ENCODE measurements at places on chromosomes 3 and 15. TPM values are rescaled to one million over a fixed set of nuclear protein-coding genes. Genes with fewer than 3 reads are reported as not detected.

DNA sequence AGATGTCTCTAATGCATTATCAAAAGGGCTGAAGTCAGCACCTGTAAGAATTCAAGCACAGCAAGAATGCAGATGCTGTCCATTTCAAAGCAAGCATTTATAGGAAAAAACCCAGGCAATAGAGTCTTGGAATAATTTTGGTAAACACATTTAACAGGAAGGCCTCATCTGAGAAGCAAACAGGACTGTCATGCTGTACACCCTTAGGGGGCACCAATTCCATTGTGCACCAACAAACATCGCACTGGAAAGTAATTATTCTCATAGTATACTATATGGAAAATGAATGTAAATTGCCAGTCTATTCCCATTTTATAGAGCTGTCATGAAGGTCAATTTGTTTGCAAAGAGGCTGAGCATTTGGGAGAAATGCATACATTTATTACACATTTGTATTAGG lies 247.3 kb upstream of the SUCLG2 start:
- no peaks in the 10 kb centered on the region for H3K27me3 ChIP-seq
- H3K36me3 ChIP-seq: no peaks in the 10 kb centered on the region
- no peaks in the 10 kb centered on the region for H3K4me1 ChIP-seq
- no peak overlapping the region for H3K4me3 ChIP-seq

- DNase-seq: no peak
- no peaks in the 10 kb centered on the region for H3K4me1 ChIP-seq
- no peaks in the 10 kb centered on the region for H3K27me3 ChIP-seq
- H3K4me3 ChIP-seq: no peak overlapping the region
- no peak overlapping the region for H3K27ac ChIP-seq
- no peaks in the 10 kb centered on the region for H3K36me3 ChIP-seq
These were observed 37.6 kb upstream of the UBE2E2 start for GRCh38 chr3:23165571-23165970.

DNA sequence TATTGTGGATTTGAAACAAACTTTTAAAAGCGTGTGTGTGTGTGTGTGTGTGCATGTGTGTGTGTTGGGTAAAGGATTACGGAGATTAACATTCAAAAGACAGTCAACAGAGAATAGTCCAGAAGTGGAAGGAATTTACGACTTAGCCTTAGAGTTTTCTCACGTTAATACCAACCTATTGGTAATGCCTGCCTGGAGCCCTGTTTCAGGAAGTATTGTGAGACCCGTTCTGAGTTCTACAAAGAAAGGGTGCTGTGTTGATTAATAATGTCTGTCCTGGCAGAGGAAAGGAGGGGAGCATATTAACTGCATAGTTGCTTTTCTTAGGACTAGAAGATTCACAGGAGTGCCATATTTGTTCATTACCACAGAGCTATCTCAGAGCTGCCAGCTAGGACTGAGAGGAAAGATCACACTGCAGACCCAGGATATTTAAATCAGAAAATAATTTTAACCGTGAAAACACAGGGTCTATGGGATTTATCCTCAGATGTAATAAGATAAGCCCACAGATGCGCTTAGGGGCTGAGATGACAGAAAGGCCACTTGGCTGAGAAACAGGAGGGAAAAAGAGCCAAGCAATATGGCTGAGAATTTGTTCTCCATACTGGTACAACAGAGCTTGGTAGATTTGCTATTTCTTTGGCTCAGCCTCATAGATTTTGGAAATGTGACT lies 40.5 kb upstream of the FRMD4B start:
- H3K27me3 ChIP-seq: no peaks in the 10 kb centered on the region
- H3K36me3 ChIP-seq: no peaks in the 10 kb centered on the region
- no peak overlapping the region for H3K4me3 ChIP-seq
- H3K27ac ChIP-seq: no peak overlapping the region
- H3K4me1 ChIP-seq: no peaks in the 10 kb centered on the region

- no peaks in the 10 kb centered on the region for H3K27me3 ChIP-seq
- no peak overlapping the region for H3K27ac ChIP-seq
- H3K36me3 ChIP-seq: no peaks in the 10 kb centered on the region
- no peak overlapping the region for H3K4me3 ChIP-seq
- no peaks in the 10 kb centered on the region for H3K4me1 ChIP-seq
These were observed 18.7 kb downstream of the P2RY14 start for GRCh38 chr3:151259664-151260063.

GRCh38 chr15:37217567-37217966 lies 117.2 kb upstream of the MEIS2 start:
- H3K27me3 ChIP-seq: no peaks in the 10 kb centered on the region
- no peak overlapping the region for H3K4me3 ChIP-seq
- peaks cover 15% of the 10 kb centered on the region for H3K4me1 ChIP-seq
- DNase-seq: no peak
- H3K27ac ChIP-seq: peak overlapping the region; percentile 90

GRCh38 chr3:5638550-5638949 lies 451.0 kb downstream of the EDEM1 start:
- no peaks in the 10 kb centered on the region for H3K36me3 ChIP-seq
- no peaks in the 10 kb centered on the region for H3K27me3 ChIP-seq
- H3K4me1 ChIP-seq: no peaks in the 10 kb centered on the region
- DNase-seq: no peak
- no peak overlapping the region for H3K27ac ChIP-seq
- no peak overlapping the region for H3K4me3 ChIP-seq

Gene USP13
- total RNA-seq: 11.1 TPM

Gene IGSF10
- total RNA-seq: 0.16 TPM

Gene PLEKHO2
- 6.0 TPM for total RNA-seq

Gene SNURF
- total RNA-seq: 2.5 TPM

Gene NANOGP8
- 0.62 TPM for total RNA-seq

Gene NPAP1
- 0.06 TPM for total RNA-seq

Gene NMB
- 0.79 TPM for total RNA-seq

All from right lobe of liver (tissue), 6 donors.